NCI-H526 treated with DMSO at 0.1 percent for 48 hours (cell line): ENCODE measurements at places on chromosomes 16 and 17.

GRCh38 chr16:16805809-16806208, 426.9 kb downstream of the NPIPA7 start:
- no peak for DNase-seq

GRCh38 chr16:51056331-51056730, 94.7 kb downstream of the SALL1 start:
- DNase-seq, result no peak

DNA sequence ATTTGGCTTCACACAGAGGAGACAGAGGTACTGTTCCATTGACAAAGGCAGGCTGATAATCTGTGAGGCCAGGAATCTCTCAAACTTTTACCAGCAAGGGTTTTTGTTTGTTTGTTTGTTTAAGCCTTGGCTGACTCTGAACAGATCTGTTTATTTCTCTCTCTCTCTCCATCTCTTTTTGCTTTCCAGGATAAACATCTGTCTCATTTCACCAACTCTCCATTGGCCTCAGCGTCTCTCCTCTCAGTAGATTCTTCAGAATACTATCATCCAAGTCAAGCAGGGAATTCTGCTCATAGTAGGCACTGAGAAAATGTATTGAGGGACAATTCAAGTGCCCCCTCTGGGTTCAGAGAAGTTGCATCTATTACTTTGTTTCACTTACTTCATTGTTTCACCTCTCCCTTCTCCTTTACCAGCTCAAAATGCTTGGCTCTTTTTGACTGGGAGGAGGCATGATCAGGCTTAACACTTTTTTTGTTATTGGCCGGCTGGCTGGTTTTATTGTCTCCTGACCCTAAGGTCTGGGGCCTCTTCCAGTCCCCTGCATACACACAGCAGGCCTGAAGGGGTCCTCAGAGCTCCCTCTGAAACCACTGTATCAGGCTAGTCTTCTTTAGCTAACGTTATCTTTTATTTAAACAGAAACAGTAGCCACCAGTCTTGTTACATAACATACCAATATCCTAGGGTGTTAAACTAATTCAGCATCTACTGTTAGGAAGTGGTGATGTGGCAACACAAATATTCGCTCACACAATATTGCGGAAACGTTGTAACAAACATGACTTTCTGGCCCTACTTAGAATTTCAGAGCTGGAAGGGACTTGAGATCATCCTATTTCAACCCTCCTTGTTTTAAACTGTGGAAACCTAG, 2.0 kb upstream of the YPEL2 start:
- peak; percentile 80 for DNase-seq

DNA sequence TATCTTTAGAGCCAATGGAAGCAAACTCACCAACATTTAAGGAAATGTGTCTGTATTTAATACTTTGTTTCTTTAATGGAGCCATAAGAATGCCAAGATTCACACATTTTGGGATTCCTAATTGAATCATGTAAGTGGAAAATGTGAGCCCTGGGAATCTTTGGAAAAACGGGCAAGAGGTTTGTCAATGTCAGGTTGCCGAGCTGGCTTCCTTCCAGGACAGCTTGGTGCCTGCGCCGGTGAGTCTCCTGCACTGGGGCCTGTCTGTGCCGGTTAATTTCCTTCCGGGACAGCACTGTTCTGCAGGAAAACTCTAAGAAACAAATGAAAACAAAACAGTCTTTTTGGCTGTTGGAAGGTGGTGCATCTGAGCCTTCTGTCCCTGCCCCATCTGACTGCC, 210.6 kb downstream of the HAPSTR1 start:
- no peak for DNase-seq

GRCh38 chr16:69194488-69194887, 7.5 kb downstream of the SNTB2 start:
- DNase-seq, result no peak

DNA sequence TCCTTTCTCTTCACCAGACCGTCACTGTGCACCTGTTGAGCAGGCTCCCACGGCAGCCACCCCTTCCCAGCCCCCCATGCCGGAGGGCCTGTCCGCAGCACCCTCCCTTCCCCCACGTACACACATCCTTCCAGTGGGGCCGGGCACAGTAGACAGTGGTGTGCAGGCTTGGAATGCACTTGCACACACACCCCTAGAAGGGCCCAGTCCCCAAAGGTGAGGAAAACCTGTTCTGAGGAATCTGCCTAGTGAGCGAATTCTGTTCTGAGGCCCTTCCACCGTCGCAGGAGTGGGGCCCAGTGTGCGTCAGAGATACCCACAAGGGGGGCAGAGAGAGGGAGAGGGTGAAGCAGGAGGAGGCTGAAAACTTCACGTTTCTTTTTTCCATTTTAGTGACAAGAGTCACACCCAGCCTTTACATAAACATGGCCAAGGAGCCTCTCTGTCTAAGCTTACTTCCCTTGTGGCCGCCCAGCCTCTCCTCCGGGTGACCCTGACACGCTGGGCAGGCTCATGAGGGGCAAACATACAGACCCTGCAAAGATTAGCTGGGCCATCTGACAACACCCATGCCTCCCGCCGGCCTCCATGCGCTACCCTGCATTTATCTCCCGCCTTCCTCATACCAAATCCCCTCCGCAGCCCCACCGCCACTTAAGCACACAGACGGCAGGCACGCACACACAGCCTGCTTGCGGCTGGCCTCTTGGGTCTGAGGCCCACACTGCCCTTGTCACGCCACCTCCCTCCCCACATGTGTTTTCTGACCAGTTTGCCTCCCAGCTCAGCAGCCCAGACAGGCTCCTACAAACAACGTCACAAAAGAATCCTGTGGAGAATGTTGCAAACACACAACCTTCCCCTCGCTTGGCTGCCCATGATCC, 1.8 kb downstream of the ZBTB4 start:
- no peak for DNase-seq

DNA sequence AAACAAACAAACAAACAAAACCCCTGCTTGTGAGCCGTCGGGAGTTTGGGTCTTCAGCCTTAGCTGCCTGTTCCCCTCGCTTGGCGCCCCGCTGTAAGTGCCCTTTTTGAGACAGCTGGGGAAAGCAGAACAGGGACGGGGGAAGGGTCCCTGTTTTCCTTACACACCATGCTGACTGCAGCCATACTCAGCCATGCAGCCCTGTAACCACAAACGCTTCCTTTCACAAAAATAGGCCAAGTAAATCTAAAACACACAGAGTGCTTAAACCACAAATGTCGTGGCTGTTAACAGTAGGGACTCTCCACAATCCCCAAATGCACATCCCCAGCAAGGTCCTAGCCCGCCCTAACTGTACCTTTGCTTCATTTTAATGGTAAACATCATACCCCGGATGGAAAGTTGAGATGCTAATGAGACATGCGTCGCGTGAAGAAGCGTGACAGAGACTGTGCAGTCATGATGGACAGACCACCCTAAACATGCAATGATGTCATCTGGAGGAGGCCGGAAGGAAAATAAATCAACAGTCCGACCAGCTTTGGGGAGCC, 129.9 kb downstream of the MGAT5B start:
- DNase-seq, result no peak

GRCh38 chr17:2485970-2486369, 25.7 kb downstream of the METTL16 start:
- no peak for DNase-seq

DNA sequence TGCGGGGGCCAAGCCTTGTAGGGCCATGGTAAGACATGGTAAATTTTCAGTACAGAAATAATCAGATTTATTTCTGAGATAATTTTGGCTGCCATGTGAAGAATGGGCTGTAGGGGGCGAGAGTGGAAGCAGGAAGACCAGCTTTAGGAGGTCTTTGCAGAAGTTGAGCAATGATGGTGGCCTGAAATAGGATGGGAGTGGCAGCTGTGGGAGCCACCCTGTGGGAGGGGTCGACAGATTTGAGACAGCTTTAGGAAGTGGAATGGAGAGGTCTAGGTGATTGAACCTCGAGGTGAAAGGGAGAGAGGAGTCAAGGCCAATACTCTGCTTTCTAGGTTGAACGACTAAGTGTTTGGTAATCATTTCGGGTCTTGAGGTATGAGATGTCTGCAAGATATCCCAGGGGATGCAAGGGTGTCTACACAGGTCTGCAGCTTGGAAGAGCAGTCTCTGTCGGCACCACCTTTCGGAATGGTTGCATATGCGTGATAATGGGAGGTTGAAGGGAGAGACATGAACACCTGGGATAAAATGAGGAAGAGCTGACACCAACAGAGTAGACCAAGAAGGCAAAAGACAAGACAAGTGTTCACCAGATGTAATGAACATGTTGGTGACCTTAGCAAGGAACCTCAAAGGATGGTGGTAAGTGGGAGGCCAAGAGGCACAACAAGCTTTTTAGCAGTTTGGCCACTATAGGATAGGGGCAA, 4.2 kb upstream of the ATXN7L3 start:
- DNase-seq, result no peak

- peak; percentile 73 for DNase-seq
Measured at GRCh38 chr17:35930211-35931065, at the start of gene RDM1. RDM1 (minus strand) TSS chr17:35930773; CDS start chr17:35930727, 46 bp downstream.

DNA sequence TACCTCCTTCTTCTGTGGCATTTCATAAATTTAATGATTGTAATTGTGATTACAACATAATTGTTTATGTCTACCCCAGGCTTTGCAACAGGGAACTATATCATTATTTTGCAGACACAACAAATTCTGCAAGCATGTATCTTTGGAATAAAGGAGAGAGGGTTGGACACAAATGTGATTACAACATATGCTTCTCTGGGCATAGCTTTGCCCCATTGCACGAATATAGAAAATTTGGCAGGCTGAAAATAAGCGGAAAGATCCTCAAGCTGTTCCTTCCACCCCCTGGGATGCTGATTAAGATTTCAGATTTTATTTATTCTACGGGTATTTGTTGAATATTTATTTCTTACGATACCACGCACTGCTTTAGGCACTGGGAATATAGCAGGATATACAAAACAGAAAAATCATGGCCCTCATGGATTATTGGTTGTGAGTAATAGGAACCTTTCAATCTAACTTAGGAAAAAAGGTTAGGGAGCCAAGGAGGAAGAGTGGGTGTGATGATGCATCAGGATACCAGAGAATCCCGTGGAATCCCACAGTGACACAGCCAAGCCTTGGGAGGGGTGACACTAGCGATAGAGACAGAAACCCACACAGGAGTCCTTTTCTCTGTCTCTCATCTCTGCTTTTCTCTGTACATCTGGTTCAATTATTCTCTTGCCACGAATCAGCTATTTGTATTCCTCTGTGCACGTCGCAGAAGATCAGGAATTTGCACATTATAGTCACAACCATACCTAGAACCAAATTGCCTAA, 520.7 kb downstream of the MAF start:
- DNase-seq, result no peak
